ENCODE measurements at places on chromosomes 13 and 19.

- no peak for DNase-seq
Measured at GRCh38 chr19:13138916-13139198, 11.3 kb downstream of the STX10 start.

DNA sequence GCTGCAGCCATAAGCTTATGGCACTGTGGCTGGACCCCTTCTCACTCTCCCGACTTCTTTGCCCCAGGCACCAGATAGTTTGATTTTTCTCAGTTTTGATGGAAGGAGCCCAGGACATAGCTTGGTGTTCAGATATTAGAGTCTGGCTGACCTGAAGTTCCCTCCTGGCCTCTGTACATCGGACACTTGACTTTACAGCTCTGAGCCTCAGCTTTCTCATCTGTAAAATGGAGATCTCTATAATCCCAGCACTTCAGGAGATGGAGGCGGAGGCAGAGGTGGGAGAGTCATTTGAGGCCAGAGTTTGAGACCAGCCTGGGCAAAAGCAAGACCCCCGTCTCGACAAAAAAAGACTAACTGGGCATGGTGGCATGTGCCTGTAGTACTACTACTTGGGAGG lies 909 bp downstream of the CC2D1A start:
- no peak for DNase-seq

GRCh38 chr13:98214707-98215106 lies 37.6 kb upstream of the RNF113B start:
- DNase-seq, result no peak

- no peak for DNase-seq
Measured at GRCh38 chr19:39351537-39352064, 9.4 kb downstream of the SAMD4B start.

- DNase-seq, result no peak
Measured at GRCh38 chr13:40579535-40579934, 86.9 kb downstream of the FOXO1 start.

- DNase-seq, result no peak
Measured at GRCh38 chr19:10222201-10222890, 8.8 kb downstream of the S1PR2 start.
